ENCODE measurements at places on chromosomes 1 and 21.

DNA sequence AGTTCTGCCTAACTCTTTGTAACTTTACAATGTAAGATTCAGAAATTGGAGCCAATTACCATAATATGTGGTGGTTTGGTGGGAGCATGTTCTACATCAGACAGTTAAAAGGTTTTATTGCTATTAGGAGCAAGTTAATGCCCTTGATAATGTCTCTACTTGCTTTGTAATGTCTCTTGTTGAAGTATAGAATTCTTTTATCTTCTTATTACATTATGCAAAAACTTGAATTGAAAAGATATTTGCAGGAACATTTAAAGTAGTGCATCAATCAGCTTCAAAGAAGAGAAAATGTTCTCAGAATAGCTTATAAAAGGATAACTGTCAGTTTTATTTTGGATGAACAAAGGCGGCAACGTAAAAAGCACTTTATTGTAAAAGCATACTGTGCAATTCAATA is 77.8 kb downstream of the RWDD3 start:
- DNase-seq: no peak

- no peak for DNase-seq
Measured at GRCh38 chr21:42669041-42669440, 15.6 kb downstream of the PDE9A start.

GRCh38 chr1:16920951-16921350 is 780 bp upstream of the CROCC start:
- DNase-seq: no peak

DNA sequence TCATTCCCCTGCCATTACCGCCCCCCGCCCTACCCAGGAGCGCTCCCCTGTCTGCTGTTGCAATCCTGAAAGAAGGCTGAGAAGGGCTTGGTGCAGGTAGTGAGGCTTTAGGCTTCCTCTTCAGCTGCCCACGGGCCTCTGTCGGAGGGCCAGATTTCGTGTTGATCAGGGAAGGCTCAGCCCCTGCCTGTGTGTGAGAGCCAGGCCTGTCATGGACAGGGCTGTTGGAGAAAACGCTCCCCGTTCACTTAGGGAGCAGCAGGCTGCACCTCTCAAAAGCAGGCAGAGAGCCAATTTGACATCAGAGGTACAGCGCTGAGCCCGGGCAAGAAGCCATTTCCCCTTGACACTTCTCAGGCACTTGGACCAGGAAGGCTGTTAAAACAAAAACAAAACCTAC is 19.0 kb downstream of the TEX35 start:
- no peak for DNase-seq

DNA sequence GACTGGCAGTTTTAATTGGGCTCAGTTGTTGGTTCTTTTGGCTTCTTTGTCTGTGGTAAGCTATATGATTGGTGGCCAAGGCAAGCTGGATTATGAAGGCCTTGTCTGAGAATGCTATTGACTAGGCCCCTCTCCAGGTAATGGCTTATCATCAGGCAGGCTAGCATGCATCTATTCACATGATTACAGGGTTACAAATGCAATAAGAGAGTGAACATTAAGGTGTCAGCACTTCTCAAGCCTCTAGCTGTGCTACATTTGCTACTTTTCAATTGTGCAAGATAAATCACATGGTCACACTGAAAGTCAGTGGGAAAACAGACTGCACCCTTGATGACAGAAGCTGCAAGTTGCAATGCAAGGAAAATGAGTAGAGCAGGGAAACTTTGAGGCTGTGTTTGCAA is 550.9 kb upstream of the TMPRSS15 start:
- no peak for DNase-seq

DNA sequence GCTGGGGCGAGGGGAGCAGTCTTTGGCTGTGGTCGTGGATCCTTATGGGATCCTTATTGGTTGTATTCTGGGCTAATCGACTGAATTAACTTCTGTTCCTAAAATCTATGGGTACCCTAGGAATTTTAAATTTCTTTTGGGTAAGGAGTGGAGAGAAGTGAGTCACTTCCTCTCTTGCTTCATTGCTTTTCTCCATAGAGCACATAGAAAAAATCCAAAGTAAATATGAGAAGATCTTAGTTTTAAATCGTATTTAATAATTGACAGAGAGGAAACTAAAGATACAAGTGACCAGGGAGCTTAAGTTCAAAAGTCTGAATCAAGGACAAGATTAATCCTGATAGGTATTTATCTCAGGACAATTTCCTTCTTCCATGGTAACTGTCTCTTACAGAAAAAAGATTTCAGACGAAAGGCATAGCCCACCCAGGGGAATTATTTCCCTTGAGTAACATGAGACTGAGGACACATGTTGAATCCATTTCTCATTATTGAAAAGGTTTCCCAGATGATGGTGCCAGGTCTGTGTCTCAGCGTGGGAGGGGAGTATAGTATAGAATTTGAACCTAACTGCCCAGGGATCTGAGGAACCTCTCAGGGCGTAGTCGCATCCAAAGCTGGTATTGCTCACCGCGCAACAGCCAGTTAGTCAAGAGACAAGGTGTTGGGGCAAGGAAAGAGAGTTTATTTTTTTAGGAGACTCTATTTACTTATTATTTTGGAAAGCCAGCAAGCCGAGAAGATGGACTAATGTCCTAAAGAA is 28.7 kb upstream of the FASLG start:
- no peak for DNase-seq

DNA sequence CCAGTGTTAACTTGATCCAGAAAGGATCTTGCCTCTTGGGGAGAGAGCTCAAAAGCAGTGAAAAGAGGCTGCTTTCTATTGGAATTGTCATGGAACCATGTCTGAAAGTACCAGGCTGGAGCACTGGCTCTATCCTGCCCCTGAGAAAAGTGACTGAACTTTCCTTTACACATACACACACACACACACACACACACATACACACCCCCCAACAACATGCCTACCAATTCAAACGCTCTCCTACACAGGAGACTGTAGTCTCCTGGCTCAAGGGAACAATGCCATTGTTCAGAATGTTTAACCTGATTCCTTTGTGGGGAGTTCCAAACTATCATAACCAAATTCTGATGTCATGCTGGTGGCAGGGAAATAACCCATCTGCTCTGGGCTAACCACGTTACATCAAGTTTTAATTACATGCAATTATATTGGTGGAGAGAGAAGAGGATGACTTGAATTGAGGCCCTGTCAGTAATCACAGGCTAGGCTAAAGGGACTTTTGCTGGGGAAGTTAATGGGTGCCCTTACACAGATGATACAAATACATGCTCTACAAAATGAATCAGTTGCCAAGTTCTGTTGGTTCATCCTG is 52.3 kb upstream of the DUSP10 start:
- no peak for DNase-seq

DNA sequence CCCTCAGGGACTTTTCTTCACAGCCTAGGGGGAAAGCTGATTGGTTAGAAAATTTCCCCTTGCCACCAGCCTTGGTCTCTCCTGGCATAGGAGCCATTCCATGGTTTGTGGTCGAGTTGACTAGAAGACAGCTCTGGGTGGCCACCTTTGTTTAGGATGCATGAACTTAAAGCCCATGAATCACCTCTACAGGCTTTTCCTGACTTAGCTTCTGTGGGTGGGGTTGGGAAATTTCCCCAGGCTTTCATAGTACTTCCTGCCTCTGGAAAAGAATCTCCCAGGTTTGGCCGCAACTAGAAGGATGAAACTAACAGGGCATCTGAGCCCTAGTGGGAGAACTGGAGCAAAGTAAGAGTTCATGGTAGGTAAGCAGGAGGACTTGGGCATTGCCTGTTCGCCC is 72.6 kb downstream of the SNRPE start:
- no peak for DNase-seq

- no peak for DNase-seq
Measured at GRCh38 chr1:232263452-232263851, 366.5 kb downstream of the SIPA1L2 start.

DNA sequence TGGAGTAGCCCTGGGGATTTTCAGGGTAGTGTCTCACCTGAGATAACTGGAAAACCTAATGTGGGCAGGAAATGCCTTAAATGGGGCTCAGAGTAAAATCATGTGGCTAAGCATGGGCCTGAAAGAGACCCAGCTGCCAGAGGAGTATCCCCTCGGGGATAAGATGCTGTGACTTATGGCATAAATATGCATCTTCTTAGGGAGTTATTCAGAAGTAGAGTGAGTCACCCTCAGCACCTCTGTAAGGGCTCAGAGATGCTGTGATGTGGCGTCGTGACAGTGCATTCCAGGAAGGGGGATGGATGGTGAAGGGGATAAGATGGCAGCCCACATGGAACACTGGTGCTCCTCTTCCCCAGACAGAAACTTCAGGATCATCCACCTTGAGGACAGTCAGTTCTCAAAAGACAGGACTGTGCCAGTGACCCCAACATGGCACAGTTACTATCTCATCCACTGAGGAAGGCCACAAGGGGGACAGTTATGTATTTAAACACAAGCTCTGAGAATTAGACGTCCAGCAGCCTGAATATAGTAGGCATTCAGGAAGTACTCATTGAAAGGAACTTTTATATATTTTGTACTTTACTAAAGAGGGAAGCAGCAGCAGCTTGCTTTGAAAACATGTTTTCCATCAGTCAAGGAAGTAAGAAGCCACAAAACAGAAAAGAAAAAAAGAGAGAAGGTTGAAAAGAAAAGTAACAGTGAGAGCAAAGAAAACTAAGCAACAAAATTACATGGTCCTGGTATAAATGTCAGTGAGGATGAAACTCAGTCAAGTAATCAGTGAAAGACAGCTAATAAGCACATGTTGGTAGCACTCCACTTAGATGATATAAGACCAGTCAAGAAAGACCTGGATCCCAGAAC is 8.3 kb downstream of the IL24 start:
- no peak for DNase-seq

GRCh38 chr1:203573730-203574129 is 52.9 kb upstream of the ATP2B4 start:
- no peak for DNase-seq

- no peak for DNase-seq
Measured at GRCh38 chr1:76038287-76039004, 36.1 kb upstream of the ST6GALNAC3 start.

DNA sequence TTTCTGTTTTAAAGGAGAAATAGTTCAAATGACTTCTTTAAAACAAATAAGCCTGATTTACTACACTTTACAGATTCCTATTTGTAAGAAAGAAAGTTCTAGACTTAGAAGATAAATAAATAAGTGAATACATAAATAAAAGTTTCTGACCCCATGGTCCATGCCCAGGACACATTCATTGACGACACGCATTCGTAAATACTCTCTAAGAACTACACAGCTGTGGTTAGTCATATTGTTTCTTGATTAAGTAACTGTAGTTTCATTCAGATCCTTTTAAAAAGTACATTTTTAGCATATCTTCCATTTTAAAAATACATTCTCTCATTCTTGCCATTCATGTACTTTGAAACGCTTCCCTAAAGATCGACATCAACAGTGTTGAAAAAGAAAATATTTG is 497.4 kb downstream of the SETD4 start:
- DNase-seq: no peak

- no peak for DNase-seq
Measured at GRCh38 chr1:9473032-9473807, 66.0 kb upstream of the SLC25A33 start.

GRCh38 chr1:34867415-34867814 is 7.9 kb upstream of the SMIM12 start:
- no peak for DNase-seq

DNA sequence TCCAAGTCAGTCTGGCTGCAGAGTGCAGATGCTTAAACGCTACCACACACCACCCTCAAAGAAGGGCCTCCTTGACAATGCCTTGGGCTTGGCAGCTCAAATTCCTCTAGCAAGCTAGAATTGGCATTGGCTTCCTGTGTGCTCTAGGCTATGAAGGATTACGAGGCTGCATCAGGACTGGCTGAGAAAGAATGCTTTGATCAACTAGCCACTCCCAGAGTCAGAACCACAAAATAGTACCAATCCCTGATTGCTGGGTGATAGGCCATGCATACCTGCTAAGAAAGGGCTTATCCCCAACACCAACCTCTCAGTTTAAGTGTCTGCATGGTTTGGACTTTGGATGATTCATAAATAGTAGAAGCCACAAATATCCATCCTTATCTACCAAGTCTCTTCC is 504.9 kb downstream of the OMA1 start:
- no peak for DNase-seq

DNA sequence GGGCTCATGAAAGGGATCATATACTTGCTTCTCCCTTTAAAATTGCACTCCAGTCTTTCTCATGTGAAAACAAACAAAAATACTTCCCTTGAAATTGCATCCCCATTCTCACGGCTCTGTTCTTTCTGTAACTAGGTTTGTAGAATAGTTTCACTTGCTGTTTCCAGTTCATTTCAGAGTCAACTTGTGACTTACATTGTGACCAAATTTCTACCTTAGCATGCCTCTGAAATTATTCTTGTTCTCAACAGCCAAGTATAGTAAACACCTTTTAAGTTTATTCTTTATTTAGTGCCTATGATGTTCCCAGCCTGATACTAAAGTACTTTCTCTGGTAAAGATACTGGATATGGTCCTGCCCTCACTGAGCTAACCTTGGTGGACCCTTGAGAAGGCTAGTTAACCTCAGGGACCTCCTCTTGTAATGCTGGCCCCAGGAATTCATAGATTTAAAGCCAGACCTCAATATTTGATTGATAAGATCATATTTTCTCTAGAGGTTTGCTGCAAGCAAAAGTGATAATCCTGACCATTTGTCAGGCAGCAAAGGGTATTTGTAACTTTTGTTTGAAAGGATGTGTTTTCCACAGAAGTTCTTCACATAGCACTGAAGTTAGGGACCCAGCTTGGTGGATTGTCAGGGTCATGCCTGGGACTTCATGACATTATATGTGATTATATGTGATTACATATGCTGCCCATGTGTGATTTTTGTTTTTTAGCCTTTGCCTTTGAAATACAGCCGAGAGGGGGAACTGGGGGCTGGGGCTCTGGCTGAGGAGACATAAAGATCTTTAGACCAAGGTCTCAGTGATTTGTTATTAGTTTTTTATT is 29.6 kb downstream of the VANGL2 start:
- DNase-seq: no peak

- no peak for DNase-seq
Measured at GRCh38 chr1:193514397-193514796, 328.0 kb upstream of the B3GALT2 start.

DNA sequence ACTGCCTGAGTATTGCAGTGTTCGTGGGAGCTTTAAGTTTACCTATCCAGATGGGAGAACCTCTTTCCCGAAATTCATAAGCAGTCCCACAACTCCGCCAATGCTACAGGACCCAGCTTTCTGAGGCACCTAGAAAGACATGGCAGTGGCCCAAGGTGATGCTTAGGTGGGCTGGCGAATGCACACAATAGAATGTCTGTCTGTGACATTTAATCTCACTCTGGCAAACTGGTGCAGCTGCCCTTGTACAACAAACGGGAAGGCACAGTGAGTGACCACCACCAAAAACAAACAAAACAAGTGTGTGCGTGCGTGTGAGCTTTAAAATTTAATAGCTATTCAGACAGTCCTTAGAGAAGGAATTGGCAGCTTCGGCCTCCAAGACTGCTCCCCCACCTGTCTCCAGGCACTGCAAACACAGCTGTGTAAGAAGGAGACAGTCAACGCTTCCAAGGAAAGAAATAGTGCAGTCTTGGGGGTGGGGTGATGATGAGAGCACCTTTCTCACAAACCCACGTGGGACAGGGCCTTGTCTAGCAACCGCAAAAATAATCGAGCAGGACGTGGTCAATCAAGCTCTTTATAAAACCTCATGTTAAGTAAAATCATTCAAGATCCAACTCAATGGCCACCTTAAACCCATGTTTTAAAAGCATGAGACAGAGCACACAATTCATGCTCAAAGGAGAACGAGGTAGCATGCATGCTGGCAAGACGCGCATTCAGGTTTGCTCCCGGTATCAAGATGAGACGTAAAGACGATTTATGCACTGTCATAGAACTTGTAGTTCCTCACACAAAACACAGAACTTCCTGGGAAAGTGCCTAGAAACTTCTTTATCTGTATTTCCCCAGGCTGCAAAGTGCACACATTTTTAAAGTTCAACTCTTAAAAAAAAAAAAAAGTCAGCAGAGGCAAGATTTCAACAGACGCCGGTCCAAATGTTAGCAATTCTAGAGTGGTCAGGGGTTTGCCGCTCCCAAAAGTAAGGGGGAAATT is 84.1 kb downstream of the TM2D1 start:
- no peak for DNase-seq

All from ecto neural progenitor cell (in vitro differentiated cells).